ENCODE measurements at places on chromosomes 5 and 9.

DNA sequence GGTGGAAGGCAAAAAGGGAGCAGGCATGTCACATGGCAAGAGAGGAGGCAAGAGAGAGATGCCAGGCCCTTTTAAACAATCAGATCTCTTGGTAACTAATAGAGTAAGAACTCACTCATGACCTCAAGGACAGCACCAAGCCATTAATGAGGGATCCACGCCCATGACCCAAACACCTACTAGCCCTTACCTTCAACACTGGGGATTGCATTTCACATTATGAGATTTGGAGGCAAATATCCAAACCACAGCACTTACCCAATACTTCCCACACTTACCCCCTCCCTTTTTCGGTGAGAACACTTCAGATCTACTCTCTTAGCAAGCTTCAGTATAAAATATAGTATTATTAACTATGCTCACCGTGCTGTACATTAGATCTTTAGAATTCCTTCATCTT is 41.9 kb downstream of the ZNF354A start:
- DNase-seq, result no peak

DNA sequence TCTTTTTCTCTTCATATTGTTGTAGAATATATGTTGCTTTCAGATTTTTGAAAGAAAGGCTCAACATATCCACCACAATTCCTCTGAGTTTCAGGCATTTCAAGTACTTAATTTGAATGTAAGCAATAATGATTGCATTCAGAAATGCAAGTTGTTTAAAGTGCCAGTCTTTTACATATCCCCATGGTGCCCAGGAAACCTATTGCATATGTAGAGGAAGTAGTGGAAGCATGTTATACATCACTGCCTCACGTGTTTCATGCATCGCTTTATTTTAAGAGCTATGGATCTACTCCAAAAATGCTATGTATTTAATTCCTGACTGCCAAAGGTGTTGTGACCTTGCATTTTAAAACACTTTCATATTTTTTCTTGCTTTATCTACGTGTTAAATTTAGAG is 28.1 kb downstream of the CPEB4 start:
- DNase-seq, result no peak

GRCh38 chr5:62779010-62779422 is 200.4 kb downstream of the LRRC70 start:
- DNase-seq, result no peak

- no peak for DNase-seq
Measured at GRCh38 chr5:14038341-14038959, 94.0 kb upstream of the DNAH5 start.

DNA sequence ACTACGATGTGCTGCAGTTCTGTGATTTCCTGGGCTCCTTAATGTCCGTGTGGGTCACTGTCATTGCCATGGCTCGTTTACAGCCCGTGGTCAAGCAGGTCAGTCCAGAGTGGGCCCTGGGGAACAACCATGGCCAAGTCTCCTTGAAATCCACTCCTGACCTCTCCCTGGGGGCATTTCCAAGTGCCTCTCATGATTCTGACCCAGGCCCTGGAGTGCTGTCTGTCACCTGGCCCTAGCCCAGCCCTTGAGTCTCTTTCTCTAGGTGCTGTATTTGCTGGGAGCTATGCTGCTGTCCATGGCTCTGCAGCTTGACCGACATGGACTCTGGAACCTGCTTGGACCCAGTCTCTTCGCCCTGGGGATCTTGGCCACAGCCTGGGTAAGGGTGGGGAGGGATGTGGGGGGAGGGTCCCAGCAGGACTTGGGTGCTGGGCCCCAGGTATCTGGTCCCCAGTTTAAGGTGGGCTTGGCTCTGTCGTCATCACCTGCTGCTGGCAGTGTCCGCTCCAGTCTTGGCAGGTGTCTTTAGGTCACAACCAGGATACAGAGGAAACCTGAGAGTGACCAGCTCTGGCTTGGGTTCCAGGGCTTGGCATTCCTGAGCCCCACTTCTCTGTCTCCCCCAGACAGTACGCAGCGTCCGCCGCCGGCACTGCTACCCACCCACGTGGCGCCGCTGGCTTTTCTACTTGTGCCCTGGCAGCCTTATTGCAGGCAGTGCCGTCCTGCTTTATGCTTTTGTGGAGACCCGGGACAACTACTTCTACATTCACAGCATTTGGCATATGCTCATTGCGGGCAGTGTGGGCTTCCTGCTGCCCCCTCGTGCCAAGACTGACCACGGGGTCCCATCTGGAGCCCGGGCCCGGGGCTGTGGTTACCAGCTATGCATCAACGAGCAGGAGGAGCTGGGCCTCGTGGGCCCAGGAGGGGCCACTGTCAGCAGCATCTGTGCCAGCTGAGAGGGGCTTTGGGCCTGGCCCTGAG is 17.0 kb downstream of the OR13J1 start:
- no peak for DNase-seq

DNA sequence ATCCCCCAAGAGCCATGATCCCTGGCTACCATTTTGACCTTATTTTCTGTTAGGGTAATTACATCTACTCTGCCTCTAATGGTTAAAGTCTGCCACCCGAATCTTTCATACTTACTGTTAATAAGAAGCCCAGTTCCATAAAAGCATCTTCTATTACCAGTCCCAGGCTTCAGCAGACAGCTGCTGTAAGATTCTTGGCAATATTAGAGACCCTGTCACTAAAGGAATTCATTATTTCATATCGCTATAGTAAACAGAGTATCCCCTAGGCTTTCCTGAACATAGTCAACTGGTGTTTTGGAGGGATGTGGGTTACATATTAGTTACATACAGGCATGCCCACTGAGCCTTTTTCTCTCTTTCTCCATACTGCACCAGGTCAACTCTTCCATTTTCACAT is 608.7 kb upstream of the SEMA6A start:
- DNase-seq, result no peak

GRCh38 chr9:68793605-68794343 is 88.7 kb downstream of the PIP5K1B start:
- DNase-seq, result no peak

All from activated gamma-delta T cell treated with Interleukin-2 at 50 U/mL for 16 hours (primary cell).